HepG2 (cell line): ENCODE measurements at places on chromosomes 16 and 17. TPM values are rescaled to one million over a fixed set of nuclear protein-coding genes. Genes with fewer than 3 reads are reported as not detected.

Gene CCL4
- not detected in 2 replicates for polyA plus RNA-seq

Gene EDC4
- polyA plus RNA-seq, result 51.4 and 65.8 TPM in 2 replicates

Gene CHAD
- 1.4 and 2.2 TPM in 2 replicates for polyA plus RNA-seq

Gene FNDC8
- polyA plus RNA-seq, result not detected in 2 replicates

Gene LRRC37B
- polyA plus RNA-seq, result 8.8 and 9.7 TPM in 2 replicates

Gene BCL6B
- not detected in 2 replicates for polyA plus RNA-seq

Gene ZNF629
- polyA plus RNA-seq, result 6.1 and 8.2 TPM in 2 replicates

Gene TUBG1
- 74.1 and 89.3 TPM in 2 replicates for polyA plus RNA-seq

Gene NUPR1
- 20.7 and 25.6 TPM in 2 replicates for polyA plus RNA-seq

Gene GLYR1
- polyA plus RNA-seq, result 28.3 and 35.0 TPM in 2 replicates

Gene GRAPL
- polyA plus RNA-seq, result 0.62 and 0.65 TPM in 2 replicates

Gene SERPINF2
- 548 and 871 TPM in 2 replicates for polyA plus RNA-seq

Gene DRG2
- 20.1 and 24.9 TPM in 2 replicates for polyA plus RNA-seq

Gene C17orf100
- polyA plus RNA-seq, result 8.7 and 10.1 TPM in 2 replicates

Gene TUBG2
- 42.3 and 48.3 TPM in 2 replicates for polyA plus RNA-seq
